Endodermal cell (in vitro differentiated cells): ENCODE measurements at places on chromosomes 4 and X. TPM values are rescaled to one million over a fixed set of nuclear protein-coding genes. Genes with fewer than 3 reads are reported as not detected.
A peak's percentile ranks its signal among the peaks of the same experiment; 100 is the strongest.

Gene IGSF1
- 4.7 to 5.6 TPM (median 5.2 TPM) in 3 replicates for total RNA-seq

- H3K4me3 ChIP-seq = peak overlapping the region; percentile 91
- peaks cover 14% of the 10 kb centered on the region for H3K36me3 ChIP-seq
- peaks cover 2% of the 10 kb centered on the region for H3K4me1 ChIP-seq
- no peak for DNase-seq
- H3K27me3 ChIP-seq = no peaks in the 10 kb centered on the region
These were observed 1.5 kb downstream of the COX18 start for GRCh38 chr4:73067971-73068394.

DNA sequence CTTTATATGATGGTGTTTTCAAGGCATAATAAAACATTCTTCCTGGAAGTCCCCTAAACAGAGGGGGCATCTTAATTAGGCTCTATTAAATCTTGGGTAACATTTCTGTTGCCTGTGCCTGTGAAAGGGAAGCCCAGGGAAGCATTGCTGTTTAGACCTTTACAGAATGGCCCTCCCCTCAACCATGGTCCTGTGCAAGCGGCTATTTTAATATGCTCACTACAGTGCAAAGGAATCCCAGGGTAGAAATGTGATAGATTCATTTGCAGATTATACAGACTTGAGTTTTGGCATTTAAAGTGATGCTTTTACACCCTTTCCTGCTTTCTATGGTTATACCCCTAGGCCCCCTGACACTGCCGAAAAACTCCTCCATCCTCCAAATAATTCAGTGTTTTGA lies 65.3 kb downstream of the CLCN5 start:
- no peaks in the 10 kb centered on the region for H3K27me3 ChIP-seq
- no peak for DNase-seq
- H3K4me1 ChIP-seq = no peaks in the 10 kb centered on the region
- H3K27ac ChIP-seq = no peak overlapping the region

- no peak overlapping the region for H3K27ac ChIP-seq
- peak; percentile 44 for DNase-seq
- no peaks in the 10 kb centered on the region for H3K27me3 ChIP-seq
These were observed 389.4 kb downstream of the GALNTL6 start for GRCh38 chr4:172202480-172203076.
